ENCODE measurements at places on chromosomes 16 and 17. TPM values are rescaled to one million over a fixed set of nuclear protein-coding genes. Genes with fewer than 3 reads are reported as not detected.

- DNase-seq: no peak
Observed at GRCh38 chr16:10578474-10579316, 1.7 kb downstream of the EMP2 start.

Gene CHST4
- total RNA-seq: 6.4 TPM

Gene DHRS7C
- total RNA-seq: not detected

Gene CAMKK1
- 2.6 TPM for total RNA-seq

- DNase-seq: no peak
Observed at GRCh38 chr16:13041646-13042290, 140.4 kb downstream of the SHISA9 start.

Gene CASKIN1
- total RNA-seq: not detected

Gene KCNJ18
- not detected for total RNA-seq

Gene TMC5
- not detected for total RNA-seq

- DNase-seq: no peak
Observed at GRCh38 chr17:75008373-75008772, 4.1 kb upstream of the MRPL58 start.

GRCh38 chr16:3618769-3619141 lies 7.3 kb upstream of the SLX4 start:
- no peak for DNase-seq

DNA sequence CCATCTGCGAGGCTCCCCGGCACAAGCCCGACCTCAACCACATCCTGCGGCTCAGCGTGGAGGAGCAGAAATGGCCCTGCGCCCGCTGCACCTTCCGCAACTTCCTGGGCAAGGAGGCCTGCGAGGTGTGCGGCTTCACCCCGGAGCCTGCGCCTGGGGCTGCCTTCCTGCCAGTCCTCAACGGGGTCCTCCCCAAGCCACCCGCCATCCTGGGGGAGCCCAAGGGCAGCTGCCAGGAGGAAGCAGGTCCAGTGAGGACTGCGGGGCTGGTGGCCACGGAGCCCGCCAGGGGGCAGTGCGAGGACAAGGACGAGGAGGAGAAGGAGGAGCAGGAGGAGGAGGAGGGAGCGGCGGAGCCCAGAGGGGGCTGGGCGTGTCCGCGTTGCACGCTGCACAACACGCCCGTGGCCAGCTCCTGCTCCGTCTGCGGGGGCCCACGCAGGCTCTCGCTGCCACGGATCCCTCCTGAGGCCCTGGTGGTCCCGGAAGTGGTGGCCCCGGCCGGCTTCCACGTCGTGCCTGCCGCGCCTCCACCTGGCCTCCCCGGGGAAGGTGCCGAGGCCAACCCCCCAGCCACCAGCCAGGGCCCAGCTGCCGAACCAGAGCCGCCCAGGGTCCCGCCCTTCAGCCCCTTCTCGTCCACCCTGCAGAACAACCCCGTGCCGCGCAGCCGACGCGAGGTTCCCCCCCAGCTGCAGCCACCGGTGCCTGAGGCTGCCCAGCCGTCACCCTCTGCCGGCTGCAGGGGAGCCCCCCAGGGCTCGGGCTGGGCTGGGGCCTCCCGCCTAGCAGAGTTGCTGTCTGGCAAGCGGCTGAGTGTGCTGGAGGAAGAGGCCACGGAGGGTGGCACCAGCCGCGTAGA lies 13.1 kb upstream of the PRR35 start:
- DNase-seq: peak; percentile 79

DNA sequence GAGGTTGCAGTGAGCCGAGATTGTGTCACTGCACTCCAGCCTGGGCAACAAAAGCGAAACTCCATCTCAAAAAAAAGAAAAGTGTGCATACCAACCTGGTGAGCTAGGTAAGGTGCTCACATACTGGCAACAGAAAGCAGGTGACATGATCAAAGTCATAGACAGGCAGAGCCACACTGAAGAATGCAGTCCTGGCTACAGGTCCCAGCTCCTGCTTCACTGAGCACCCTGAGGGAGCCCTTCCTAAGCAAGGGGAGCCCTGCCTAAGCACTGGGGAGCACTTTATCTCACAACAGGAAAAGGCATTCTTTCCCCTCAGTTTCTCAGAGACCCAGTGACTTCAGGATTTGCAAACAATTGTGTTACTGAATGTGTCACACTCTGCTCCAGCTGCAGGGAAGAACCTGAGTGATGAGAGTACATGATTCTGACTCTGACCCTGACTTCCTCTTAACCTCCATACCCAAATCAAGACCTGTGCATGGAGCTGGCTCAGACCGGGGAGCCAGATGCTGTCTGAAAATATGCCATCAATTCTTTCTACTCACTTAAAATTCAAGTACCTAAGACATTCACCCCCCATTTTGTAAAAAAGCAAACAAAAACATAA lies 40.5 kb downstream of the ANKRD11 start:
- DNase-seq: no peak

- DNase-seq: peak; percentile 28
Observed at GRCh38 chr16:22008215-22009059, 526 bp downstream of the MOSMO start.

DNA sequence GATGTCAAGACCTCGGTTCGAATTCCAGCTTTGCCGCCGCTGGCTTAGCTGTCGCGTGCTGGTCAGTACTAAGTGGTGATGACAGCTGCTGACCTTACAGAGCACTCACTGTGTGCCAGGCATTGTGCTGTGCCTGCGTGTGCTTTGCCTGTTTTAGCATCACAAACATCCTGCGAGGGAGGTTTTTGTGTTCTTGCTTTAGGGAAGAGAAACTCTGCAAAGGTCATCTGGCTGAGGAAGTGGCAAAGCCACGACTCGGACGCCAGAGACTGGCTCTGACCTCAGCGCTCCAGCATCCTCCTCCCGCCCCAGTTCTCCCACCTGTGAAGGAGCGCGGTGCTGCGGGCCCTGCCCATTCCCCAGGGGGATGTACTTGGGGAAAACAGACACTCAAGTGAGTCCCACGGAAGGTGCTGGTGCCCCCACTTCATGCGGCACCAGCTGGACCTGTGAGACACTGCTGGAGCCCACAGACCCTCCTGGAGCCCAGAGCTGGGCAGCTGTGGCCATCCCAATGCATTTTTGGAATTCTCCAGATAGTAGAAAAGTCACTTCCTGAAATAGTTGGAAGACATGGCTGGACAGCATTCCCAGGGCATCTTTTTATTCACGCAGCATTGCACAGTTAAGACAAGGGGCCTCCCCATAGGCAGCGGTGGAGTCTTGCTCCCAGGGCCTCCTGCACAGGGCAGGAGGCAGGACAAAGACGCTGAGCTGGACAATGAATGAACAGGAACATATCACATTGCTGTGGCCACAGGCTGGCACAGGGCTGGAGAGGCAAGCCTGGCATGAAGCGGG lies 20.0 kb upstream of the HERPUD1 start:
- no peak for DNase-seq

- no peak for DNase-seq
Observed at GRCh38 chr16:80570106-80570478, 29.3 kb downstream of the DYNLRB2 start.

GRCh38 chr16:12661656-12662172 lies 142.0 kb downstream of the CPPED1 start:
- DNase-seq: no peak

DNA sequence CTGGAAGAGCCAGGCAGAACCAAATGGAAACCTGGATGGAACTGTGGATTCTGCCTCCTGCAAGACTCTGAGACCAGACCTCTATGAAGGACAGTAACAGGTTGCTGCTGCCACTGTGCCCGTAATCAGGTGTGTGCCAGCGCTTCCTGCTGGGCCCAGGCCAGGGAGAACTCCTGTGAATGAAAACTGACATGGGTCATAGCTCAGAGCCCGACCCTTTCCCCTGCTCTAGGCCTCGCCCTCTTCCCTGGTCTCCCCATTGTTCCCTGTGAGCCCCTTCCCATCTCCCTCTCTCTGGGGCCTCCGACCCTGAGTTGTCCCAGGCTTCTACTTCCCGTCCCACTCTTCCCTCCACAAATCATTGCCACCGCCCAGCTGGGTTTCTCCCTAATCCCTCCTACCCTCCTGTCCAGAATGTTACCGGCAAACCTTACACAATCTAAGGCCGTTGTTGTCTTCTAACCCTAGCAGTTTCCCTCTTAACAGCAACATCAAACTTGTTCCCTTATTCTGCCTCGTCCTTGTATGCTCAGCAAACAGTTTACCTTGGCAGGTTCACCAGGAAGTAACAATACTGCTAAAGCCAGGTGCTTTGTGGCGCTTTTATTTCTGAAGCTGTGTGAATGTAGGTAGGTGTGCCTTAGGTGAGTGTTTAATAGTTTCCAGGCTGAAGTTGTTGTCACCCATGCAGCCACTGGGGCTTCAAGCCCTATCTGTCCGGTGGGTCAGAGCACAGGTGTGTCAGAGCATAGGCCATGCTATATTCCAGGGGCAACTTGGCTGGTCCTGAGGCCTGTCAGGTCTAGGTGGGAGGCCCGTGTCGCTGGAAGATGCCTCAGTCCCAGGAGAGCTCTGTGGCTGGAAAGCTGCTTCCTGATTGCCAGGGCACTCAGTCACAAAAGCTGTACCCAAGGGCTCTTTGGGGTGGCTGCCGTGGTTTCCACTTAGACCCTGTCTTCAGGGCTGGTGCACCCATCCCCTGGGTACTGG lies 32.0 kb downstream of the SMPD3 start:
- DNase-seq: no peak

GRCh38 chr16:49739381-49739780 lies 116.5 kb downstream of the ZNF423 start:
- DNase-seq: no peak

DNA sequence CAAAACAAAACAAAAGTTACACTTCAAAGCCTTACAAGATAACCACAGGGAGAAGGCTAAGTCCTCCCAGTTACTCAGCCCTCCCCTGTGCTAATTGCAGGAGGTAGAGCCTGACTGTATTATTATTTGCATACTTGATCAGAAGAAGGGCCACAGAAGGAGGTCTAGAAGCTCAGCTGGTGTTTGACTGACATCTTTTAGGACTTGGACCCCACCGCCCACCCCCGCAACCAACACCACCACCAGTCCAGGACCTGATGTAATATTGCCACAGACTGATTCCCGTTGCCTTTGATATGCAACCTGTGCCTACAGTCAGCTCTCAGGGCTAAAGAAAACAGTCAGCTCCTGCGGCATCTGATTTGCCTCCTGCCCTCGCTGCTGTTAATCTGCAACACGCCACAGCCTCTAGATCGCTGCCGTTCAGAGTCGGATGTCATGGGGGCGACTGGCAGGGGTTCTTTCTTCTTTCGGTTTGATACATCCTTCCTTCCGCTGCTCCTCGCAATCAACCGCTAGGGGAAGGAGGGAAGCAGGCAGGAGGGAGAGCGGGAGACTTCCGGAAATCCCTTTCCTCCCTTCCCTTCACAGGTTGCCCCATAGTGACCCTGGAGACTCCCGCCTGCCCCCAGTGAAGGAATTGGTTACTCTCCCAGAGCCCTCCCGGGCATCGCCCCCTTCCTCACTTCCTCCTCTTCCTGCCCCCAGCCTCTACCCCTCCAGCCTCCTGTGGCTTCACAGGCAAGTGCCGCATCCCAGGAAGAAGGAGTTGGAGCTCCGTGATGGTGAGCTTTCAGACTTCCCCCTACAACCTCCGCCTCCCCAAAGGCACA lies 90.5 kb upstream of the SOX9 start:
- no peak for DNase-seq

DNA sequence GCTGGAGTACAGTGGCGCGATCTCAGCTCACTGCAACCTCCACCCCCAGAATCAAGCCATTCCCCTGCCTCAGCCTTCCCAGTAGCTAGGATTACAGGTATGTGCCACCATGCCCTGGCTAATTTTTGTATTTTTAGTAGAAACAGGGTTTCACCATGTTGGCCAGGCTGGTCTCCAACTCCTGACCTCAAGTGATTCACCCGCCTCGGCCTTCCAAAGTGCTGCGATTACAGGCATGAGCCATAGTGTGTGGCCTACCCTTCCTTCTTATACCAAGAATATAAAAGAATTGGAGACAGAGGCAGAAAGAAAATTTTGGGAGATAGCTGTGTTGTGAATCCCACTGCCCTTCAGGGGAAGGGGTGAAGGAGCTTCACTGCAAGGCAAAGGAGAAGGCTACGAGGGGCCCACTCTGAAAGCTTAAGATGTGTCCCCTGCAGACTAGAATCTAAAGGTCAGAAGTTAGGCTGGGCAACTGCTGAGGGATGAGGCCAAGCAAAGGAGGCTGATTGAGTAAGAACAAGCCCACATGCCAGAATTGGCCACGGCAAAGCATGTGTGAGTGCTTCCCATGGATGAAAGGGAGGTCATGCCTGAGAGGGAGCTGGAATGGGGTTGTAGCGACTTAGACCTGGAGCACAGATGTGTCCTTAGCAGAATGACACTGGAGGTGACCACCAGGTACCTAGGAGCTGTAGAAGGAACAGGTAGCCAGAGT lies 8.4 kb upstream of the CRYBA1 start:
- DNase-seq: no peak

- no peak for DNase-seq
Observed at GRCh38 chr17:73663614-73664013, 19.4 kb upstream of the SDK2 start.

DNA sequence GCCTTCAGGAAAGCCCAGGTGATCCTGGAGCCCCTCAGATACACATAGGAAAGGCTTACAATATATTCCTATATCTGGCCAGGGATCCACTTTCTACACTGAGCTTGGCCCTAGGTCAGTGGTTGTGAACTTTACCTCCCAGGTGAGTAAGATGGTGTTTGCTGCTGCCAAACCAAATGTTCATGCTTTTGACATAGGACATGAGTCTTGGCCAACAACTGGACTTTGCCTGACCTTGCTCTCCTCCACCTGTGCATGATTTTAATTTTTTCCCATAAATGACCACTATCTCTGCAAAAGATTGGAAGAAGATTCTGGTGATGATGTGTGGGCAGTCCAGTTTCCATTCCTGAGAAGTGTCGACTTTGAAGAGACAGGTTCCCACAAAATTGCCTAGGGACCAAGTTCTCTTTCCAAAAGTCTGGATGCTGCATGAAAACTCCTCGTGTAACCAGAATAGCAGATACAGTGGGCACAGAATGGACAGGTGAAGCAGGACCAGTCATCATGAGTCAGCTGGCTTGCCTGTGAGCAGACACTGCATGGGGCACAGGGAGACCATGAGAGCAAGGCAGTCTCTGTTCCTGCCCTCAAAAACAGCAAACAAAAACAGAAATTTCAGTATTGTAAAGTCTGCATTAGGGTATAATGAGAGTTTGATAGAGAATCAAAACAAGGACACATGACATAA lies 226.4 kb upstream of the MON1B start:
- no peak for DNase-seq

DNA sequence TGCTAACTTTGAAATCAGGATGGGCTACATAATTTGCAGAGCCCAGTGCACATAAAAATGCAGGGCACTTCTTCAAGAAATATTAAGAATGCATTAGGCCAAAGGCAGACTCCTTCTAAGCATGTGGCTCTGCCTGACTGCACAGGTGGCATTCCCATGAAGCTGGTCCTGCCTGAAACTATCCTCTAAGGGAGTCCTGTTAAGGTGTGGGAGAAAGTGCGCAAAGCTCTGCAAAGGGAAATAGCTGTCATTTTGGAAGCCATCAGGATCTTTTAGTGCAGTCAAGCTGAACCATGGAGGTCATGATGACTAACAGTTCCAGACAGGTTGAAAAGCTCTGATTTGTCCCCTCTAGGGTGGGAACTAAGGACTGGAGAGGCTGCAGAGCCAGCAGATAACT lies 41.9 kb upstream of the CRHR1 start:
- DNase-seq: no peak

Gene OR4D1
- total RNA-seq: not detected

DNA sequence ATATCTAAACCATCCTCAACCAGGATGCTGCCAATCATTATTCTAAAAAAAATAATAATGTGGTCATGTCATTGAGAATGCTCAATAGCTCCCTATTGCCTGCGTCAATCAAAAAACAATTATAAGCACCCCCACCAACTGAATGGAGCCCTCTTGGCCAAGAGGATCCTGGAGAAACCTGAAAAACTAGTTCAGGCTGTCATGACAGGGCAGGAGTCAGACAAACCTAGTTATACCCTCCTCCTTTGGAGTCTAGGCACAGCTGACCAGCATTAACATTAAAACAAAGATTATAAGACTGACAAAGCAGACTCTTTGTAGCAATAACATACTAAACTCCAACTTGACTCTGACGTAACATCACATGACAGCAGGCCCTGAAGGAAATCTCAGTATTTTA lies 119.2 kb upstream of the CCL2 start:
- DNase-seq: no peak

Measured in uterus (tissue), 4 donors.